ENCODE measurements at places on chromosomes 7 and 10. TPM values are rescaled to one million over a fixed set of nuclear protein-coding genes. Genes with fewer than 3 reads are reported as not detected.

DNA sequence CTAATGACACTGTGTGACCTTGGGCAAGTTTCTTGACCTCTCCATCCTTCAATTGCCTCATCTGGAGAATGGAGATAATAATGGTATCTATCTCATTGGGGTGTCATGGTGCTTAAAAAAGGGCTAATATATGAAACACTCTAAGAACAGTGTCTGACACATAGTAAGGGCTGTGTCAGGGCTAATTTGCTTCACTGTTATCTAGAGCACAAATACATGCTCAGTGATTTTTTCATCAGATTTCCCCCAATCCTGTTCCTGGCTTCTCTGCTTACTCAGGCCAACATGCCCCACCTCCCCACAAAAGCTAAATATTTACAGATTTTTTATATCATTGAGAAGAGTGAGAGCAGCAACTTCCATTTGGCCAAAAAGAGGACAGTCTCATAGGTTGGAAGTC lies 20.6 kb downstream of the WIPF3 start:
- no peak overlapping the region for H3K4me3 ChIP-seq
- H3K27ac ChIP-seq = no peak overlapping the region
- DNase-seq = no peak

DNA sequence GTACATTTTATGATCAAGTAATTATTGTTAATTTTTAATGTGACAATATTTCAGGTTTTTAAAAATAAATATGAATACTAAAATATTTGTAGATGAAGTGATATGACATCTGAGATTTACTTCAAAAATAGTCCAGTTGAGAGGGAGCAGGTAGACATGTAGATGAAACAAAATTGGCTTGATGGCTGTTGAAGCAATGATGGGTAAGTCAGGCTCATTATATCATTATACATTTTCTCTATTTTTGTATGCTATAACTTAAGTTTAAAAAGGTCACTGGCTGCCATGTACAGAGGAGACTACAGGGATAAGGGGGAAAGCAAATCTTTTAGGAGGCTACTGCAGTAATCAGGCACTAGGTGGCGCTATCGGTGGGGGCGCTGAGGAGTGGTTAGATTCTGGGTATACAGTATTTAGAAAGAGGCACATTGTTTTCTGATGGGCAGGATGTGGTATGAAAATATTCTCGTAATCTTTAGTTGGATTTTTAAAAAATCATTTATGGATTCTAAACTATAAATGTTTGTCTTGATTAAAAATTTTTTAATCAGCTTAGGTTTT lies 189.8 kb upstream of the IMMP2L start:
- H3K36me3 ChIP-seq = no peaks in the 10 kb centered on the region
- no peaks in the 10 kb centered on the region for H3K27me3 ChIP-seq
- H3K4me1 ChIP-seq = no peaks in the 10 kb centered on the region
- DNase-seq = no peak

SFTPA1 gene
- total RNA-seq = not detected

TBXAS1 gene
- total RNA-seq = 2.1 TPM

Measured in CD8-positive, alpha-beta memory T cell (primary cell).